ENCODE measurements at places on chromosomes 4 and X. TPM values are rescaled to one million over a fixed set of nuclear protein-coding genes. Genes with fewer than 3 reads are reported as not detected.

Gene MYOZ2
- total RNA-seq = 1.8 TPM

Gene FATE1
- not detected for total RNA-seq

Gene PAGE1
- not detected for total RNA-seq

Gene F8A2
- not detected for total RNA-seq

DNA sequence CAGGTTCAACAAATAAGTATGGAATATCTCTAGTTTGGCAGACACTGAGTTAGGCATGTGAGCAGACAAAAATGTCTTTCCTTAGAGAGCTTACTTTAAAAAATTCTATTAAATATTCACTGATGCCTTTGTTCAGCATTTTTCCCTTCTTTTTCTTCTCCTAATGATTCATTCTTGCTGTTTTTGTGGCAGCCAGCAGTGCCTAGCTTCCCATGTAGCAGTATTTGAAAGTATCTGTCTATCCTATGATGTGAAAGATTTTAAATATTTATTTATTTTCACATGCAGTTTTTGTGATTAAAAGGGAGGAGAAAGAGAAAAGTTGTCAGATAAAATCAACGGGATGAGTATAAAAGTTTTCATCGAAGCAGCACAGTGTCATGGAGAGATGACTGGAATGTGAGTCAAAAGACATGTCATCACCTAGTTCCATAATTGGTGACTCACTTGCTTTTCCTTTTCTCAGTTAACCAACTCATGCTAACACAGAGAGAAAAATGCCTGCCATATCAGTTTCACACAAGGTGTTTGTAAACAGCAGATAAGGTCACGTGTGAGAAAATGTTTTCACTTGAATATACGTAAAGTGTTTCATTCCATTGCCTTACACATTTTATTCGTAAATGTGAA, 69.8 kb downstream of the BMPR1B start:
- no peak for DNase-seq

DNA sequence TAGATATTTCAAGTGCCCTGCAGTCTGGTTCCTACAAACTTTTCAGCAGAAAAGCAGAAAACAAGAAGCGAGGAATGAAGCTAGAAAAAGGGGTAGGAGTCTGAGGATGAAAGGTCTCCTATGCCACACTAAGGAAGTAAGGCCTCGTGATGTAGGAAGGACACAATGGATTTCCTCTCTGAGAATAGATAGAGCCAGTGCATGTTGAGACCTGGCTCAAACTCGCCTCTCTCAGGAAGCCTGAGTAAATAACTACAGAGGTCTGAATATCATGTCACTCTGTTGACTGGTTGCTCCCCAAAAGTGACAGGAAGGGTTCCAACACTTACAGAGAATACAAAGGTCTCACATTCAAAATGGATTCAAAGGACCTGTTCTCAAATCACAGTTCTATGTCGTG, 93.3 kb downstream of the GRIA3 start:
- no peak for DNase-seq

Gene CPLX1
- total RNA-seq = 3.1 TPM

DNA sequence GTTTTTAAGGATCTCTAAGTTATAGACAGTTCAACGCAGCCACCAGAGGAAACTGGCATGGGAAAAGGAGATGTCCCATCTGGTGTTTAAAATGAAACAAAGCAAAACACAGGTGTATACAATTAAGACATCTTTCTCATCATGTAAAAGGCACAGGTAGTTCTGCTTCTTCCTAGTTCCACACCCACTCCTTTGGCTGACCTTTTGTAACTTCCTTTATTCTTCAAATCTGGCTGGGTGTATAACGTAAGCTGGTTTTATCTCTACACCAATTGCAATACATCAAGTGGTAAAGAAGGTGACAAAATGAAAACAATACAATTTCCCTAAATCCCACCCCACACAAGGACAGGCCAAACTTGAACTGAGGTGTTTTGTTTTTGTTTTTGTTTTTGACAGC, 27.3 kb upstream of the FBXW7 start:
- no peak for DNase-seq

DNA sequence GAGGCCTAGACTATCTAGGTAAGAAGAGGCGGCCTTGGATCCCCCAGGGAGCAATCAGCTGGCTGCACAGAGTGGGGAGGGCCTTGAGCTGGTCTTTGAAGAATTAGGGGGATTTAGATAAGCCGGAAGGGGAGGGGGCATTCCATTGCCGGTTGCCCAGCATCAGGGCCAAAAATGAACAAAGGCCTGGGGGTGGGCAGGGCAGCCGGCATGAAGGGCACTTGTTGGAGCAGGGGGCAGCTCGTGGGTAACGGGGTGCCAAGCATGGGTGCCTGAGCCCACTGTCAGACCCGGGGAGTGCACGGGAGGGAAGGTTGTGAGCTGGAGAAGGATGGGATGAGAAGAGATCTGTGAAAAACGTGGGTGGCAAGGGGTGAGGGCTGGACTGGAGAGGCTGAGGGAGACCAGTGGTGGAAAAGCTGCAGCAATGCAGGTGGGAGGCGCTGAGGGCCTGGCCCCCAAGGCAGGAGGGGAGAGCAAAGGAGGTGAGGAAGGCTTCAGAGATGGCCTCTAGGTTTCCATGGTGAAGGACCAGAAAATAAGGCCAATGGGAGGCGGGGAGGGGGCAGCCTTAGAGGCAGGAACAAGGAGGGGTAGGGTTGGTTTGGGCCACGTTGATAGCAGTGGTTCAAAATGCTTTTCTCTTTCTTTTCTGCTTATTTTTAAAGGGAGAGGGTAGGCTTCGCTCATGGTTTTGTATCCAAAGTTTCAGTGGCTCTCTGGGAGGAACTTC, 8.6 kb downstream of the KLF3 start:
- DNase-seq = no peak

- no peak for DNase-seq
Measured at GRCh38 chrX:21658152-21658737, at the start of gene KLHL34. Gene KLHL34 (minus strand): TSS chrX:21658330. CDS start chrX:21657788, 542 bp downstream.

GRCh38 chrX:30111431-30111830, 103.9 kb upstream of the MAGEB2 start:
- no peak for DNase-seq

Data from uterus (tissue), 4 donors.